ENCODE measurements at places on chromosomes 13 and 19. TPM values are rescaled to one million over a fixed set of nuclear protein-coding genes. Genes with fewer than 3 reads are reported as not detected.

FFAR2 gene
- total RNA-seq = not detected

PRR22 gene
- total RNA-seq = 0.33 TPM

ZNF69 gene
- total RNA-seq = 2.0 TPM

RETN gene
- total RNA-seq = not detected

EPSTI1 gene
- total RNA-seq = 0.26 TPM

KLK2 gene
- not detected for total RNA-seq

ZFP14 gene
- total RNA-seq = 5.2 TPM
